T-helper 2 cell (primary cell): ENCODE measurements at places on chromosomes 2 and 18.
A peak's percentile ranks its signal among the peaks of the same experiment; 100 is the strongest.

- DNase-seq, result no peak
These were observed 60.1 kb downstream of the DSC3 start for GRCh38 chr18:30982285-30982992.

DNA sequence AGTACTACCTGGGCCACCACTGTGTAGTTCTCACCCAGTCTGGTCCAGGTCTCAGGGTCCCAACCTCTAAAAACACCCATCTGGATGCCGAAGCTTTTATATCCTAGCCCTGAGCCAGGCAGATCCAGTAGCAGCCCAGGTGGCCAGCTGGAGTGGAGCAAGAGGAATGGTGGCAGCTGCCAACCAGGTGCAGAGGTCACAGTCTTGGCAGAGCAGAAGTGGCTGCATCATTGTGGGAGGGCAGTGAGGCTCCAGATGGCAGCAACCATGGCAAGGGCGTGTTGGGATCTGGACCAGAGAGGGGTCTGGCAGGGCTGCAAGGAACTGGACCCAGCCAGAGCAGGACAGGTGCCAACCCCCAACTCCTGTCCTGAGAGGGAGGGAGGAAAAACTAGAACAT lies 72.2 kb upstream of the AGAP1 start:
- DNase-seq, result no peak

GRCh38 chr2:212133337-212133736 lies 405.3 kb downstream of the ERBB4 start:
- DNase-seq, result no peak

DNA sequence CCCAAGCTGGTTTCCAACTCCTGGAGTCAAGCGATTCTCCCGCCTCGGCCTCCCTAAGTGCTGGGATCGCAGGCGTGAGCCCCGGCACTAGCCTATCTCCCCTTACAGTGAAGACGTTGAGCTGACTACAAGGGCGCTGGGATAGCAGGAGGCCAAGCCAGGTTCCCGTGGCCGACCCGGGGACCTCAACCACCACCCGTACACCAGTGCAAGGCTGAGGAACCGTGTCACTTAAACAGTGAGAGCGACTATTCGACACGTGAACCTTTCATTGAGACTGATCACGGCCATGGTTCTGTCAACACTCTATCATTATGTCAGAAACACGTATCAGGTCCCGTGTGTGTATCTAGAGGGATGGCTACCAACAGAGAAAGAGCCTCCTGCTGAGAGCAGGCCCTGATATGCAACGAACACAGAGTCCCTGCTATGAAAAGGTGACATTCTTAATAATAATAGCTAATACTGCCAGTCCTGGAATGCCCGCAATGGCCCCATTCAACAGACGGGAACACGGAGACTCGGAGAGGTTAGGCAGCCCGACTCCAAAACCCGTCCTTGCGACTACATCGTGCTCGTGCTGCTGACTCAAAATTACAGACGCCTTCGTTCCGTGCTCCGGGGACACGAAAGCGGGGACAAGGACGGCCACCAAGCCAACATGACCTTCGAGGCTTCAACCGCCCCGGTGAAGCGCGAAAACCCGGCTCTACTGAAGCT lies 833 bp downstream of the AFG3L2 start:
- no peak for DNase-seq

DNA sequence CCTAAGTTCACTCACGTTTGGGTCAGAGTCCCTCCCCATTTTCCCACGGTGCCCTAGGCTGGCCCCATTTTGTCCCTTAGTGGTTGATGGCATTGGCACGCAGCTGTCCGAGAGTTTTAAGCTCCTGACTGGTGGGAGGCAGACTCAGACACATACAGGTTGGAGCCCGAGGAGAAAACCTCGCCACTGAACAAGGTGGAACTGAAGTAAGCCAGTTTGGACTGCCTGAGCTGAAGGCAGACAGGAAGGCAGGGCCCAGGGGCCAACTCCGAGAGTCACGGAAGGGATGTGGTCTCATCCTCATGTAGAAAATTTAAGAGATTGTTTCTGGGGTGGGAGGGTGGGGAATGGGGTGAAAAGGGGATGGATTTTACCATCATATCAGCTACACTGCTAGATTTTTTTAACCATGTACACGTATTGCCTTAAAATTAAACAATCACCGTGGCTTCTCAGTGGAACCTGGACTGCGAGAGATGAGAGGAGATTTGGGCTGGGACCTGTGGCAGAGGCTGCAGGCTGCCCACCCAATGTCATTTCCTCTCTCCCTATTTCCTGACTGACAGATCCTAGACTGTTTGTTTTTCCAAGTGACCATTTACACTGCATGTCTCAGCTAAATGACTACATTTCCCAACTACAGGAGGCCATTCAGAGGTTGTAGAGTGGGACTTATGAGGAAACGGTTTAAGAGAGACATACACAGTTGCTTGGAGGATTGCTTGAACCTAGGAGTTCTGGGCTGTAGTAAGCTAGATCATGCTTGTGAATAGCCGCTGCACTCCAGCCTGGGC lies 19.4 kb upstream of the NMUR1 start:
- no peak for DNase-seq

GRCh38 chr18:7617738-7618422 lies 50.8 kb downstream of the PTPRM start:
- no peak for DNase-seq

DNA sequence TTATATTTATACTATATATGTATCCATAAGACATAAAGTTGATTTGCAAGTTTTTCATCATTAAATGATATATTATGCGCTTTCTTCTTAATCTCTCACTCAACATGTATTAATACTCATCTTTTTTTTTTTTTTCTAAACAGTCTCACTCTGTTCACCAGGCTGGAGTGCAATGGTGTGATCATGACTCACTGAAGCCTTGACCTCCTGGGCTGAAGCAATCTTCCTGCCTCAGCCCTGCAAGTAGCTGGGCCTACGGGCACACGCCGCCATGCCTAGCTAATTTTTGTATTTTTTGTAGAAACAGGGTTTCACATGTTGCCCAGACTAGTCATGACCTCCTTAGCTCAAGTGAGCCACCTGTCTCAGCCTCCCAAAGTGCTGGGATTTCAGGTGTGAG lies 51.4 kb upstream of the MAP4K3 start:
- DNase-seq, result no peak

DNA sequence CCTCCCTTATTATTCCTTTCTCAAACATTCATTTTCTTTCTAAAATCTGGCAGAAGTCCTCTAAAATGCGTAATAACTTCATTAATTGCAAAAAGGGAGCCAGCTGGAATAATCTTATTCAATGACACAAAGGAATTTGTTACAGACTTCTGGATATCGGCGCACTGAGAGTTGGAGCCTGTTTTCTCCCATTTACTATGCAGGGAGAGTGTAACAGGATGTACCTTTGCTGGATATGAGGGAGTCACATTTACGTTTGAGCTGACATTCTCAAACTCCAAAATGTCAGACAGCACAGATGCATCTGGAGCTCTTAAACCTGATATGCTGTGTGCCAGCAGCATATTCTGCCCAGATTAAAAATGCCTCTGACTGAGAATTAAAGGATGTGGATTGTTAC lies 275.3 kb downstream of the TMX3 start:
- DNase-seq, result no peak

- peak; percentile 31 for DNase-seq
These were observed 26.8 kb upstream of the MYO1B start for GRCh38 chr2:191218292-191218898.

DNA sequence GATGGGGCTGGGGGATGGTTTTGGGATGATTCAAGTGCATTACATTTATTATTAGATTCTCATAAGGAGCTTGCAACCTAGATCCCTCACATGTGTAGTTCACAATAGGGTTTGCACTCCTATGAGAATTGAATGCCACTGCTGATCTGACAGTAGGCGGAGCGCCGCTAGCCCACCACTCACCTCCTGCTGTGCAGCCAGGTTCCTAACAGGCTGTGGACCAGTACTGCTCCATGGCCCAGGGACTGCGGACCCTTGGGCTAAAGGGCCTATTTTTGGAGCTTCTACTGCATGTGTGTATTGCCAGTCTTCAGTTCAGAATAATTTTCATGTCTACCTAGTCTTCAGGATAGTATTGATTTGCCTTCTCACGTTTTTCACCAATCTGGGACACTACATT lies 165.3 kb upstream of the TWIST2 start:
- DNase-seq, result no peak

GRCh38 chr2:21282515-21282898 lies 158.7 kb downstream of the TDRD15 start:
- DNase-seq, result no peak

DNA sequence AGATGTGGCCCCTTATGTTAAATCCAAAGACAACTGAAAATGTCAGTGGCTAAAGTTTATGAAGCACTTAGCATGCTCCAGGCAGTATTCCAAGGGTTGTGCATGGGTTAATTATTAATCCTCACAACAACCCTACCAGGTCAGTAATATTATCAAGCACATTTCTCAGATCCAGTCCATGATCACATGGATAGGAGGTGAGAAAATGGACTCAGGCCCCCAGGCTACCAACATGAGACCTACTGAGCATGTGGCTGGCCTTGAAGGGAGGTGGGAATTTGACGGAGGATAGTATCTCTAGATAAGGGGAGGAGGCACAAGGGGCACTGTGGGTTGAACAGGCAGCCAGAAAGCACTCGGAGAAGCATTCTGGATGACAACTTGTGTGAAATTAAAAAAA lies 412.0 kb downstream of the MEIS1 start:
- no peak for DNase-seq

GRCh38 chr2:222952204-222952603 lies 91.4 kb downstream of the ACSL3 start:
- no peak for DNase-seq

- DNase-seq, result no peak
These were observed 19.9 kb downstream of the BIRC6 start for GRCh38 chr2:32376756-32377155.

DNA sequence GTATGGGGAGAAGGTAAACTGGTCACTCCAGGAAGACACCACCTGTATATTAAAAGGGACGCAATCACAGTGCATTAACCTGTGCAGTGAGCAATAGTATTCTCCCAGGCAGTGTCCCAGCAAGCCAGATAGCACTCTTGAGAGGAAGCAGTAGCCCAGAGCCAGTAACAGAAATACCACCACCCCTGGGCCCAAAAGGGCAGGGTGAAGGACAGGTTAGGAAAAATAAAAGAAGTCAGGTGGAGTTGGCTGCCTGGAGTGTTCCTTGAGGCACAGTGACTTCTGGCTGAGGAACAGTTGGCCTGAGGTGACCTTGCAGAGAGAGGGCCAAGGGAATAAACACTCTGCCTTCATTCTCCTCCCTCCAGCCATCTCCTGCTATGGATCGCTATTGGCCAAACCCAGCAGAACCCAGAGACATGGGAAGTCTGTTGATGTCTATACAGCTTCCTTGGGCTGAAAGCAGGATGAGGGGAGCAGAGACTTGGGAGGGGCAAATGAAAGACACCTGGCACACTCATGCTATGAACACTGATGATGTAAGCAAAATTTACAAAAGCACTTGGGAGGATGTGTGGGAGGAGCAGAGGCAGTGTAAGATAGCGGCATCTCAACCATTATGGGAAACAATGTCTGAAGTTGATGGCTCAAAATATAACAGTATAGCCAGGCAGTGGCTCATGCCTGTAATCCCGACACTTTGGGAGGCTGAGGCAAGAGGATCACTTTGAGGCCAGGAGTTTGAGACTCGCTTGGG lies 7.5 kb downstream of the C18orf32 start:
- no peak for DNase-seq

DNA sequence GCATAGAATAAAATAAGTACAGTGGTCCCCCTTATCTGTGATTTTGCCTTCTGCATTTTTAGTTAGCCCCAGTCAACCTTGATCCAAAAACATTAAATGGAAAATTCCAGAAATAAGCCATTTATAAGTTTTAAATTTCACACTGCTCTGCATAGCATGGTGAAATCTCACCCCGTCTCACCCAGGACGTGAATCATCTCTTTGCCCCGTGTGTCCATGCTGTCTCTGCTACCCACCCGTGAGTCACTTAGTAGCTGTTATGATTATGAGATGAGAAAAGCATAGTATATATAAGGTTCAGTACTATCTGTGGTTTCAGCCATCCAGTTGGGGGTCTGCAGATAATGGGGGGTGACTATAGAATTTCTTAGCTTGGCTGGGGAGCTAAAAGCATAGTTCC lies 67.3 kb downstream of the RHBDD1 start:
- DNase-seq, result no peak

DNA sequence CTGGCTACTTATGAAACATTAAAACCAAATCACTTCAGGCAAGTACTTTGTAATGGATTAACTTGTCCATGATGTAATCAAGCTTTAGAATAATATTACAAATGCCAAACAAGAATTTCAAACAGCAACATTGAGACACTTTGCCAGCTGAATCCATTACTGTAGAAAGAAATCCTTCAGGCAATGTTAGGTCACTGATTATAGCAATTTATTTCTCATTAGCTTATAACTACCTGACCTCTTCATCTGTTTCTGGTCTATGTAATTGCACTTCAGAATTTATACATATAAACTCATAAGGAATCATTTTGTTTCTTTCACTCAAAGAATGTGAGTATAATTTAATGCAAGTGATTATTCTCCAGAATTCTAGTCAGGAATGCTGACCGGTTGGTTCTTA lies 692.6 kb upstream of the TMEFF2 start:
- DNase-seq, result no peak

DNA sequence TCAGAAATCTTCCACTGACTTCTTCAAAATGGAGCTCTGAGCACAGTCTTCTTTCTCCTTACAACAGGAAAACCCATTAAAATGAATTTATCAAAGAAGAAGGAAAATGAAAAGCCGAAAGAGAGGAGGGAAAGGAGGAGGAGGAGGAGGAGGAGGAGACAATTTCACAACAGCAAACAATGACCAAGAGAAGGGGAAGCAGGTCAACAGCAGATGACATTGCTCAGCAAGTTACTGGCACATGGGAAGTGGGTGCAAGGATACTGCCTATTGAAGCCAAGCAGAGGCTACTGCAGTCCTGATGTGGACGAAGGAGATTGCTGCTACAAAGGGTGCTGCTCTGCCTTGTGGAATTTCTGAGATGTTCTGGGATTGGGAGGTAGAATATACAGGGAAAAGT lies 268.2 kb upstream of the FBXO11 start:
- DNase-seq, result no peak

DNA sequence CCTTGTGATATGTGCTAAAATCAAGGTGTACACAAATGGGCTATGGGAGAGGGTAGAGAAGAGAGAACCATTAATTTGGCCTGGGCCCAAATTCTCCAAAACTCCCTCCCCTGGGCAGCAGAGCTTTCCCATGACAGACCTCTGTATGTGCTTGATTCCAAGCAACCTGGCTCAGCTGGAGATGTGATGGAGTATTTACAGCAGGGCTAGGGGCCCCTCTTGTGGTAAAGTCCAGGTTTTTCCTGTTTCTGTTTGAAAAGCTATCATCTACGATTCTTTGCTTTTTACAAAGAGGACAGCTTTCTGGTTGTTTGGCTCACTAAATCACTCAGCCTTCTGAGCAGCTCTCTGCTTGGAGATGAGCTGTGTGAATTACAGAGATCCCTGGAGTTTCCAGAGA lies 40.3 kb downstream of the KCNS3 start:
- no peak for DNase-seq

DNA sequence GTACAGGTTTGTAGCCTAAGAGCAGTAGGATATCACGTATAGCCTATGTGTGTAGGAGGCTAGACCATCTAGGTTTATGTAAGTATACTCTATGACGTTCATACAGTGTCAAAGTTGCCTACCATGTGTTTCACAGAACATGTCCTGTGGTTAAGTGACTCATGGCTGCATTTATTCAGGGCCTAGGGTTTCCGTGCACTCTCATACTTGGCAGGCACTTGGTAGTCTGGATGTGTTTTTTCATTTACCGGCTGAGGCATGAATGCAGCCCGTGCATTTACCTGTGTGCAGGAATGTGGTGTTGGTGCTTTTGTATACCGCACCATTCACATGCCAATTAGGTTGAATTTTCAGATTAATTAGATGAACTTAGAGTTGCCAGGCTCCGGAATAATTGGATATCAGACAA lies 43.4 kb downstream of the MYL12B start:
- DNase-seq, result no peak
